ENCODE measurements at places on chromosomes 3 and 15.

- no peak for DNase-seq
Observed at GRCh38 chr3:173708191-173708590, 310.6 kb downstream of the NLGN1 start.

DNA sequence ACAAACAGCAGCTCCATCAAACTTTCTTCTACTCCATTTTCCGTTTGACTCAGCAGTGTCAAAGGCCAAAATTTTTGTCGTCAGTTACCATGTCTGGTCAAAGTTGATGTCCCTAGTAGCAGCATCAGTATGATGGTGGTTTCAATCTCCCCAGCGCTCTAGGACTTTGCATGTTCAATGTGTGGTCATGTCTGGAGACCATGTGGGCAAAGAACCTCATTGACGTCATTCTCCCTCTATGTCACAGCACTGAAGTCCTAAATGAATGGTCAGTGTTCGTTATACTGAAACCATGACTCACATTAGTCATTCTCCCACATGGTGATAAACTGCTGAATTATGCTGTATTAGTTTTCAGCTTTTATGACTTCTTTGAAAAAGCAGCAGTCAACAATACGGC, 23.2 kb downstream of the SHC4 start:
- DNase-seq = peak; percentile 62

GRCh38 chr3:42451546-42452230, 41.3 kb upstream of the LYZL4 start:
- DNase-seq = no peak

DNA sequence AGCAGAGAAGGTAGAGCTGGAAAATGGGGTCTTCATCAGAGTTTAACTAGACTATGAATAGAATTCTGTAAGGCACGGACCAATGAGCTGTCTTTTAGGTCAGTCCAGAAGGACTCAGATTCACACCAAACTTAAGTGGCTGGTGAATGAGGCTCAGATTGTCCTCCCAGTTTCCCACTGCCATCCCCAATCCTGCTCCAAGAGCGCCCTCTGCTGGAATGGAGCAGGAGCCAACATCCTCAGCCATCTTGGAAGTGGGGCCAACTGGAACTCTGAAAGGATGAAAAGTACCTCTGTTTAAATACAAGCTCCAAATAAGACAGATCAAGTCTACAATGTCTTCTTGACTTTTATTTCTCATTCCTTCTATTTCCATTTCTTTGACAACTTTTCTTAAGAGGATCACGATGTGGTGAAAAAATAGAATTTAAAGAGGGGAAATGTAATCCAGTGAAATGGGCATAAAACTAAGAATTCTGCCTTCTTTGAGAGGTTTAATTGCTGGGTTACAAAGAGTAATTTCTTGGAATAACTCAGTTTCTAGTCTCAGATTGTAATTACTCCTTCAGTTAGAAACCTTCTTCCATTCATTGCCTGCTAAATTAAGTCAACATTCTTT, 217.1 kb upstream of the TPRG1 start:
- DNase-seq = peak; percentile 70

GRCh38 chr15:85956532-85957275, 123.0 kb upstream of the AGBL1 start:
- no peak for DNase-seq

GRCh38 chr3:78025916-78026315, 986.0 kb downstream of the ROBO2 start:
- no peak for DNase-seq

DNA sequence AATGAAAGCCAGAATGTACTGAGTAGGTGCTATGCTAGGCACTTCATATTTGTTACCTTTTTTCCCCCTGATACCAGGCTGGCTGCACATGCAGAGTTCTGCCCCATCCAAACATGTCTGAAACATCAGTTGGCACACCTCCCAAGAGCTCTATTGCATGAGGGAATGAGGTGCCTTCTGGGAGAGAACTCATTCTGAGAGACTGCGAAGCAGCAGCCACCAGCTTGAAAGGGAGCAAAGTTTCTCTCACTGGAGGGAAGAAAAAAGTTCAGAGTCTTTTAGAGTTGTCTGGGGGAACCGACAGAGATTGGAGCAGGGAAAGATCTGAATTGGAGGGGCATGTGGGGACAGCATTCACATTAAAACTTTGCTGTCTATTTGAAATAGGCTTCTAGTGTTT, 84.1 kb downstream of the AGBL1 start:
- no peak for DNase-seq

- DNase-seq = no peak
Observed at GRCh38 chr15:69559440-69560190, 107.0 kb downstream of the RPLP1 start.

DNA sequence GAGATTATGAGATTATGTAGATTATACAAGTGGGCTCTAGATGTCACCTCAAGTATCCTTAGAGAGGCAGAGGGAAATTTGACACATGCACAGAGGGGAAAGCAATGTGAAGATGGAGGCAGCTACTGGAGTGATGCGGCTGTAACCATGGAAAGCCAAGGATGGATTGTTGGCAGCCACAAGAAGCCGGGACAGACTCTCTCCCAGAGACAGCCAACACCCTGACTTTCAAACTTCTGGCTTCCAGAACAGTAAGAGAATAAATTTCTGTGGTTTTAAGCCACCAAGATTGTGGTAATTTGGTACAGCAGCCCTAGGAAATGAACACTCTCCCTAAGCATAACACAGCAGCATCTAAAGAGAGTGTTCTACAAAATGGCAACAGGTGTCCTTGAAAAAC, 34.4 kb upstream of the PRICKLE2 start:
- no peak for DNase-seq

DNA sequence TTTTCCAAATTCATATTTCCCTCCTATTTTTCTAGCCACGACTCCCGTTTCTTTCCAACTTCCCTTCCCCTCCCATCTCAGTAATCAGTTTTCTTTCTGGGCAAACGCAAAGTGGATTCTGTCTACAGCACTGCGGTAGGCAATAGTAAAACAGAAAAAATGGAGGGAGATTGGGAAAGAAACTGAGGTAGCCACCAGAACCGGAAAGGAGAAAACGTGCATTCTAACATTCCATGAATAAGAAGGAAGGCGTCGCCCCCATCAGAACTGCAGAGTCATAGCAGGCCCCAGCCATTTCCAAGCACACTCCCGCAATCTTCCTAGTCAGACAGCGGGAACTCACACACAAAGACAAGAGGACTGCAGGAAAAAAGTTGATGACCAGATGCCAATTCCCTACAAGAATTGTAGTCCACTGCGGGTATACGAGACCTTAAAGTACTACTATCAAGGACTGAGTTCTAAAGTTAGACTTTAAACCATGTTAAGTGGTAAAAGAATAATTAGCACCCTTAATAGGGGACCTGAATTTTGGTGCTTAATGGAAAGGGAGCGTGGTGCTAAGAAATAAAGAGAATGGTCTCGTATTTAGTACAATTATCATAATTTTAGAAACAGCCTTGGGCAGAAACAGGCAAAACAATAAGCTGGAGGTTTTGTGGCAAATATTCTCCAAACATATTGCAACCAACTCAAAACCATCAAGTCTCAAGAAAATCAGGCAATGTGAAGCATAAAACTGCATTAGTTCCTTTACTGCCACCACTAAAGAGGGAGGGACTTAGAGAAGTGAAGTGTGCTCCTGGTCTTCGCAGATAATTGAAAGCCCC, 1.4 kb downstream of the PFN2 start:
- DNase-seq = peak; percentile 63

DNA sequence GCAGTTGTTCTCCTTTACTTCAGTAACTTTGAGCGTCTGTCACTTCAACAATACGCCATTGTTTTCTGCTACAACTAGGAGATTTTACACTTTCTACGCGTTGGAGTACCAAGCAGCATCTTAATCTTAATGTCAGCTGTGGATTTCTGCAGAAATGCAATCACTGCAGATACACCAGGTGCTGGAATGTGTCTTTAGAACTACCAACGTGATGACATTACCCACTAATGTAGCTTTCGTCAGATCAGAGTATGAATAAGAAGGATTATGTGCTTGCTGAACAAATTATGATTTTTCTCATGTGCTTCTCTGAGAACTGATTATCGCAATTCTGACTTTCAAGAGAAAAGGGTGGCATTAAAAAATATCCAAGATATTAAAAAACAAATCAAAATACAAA, 77.5 kb upstream of the CNTN3 start:
- no peak for DNase-seq

DNA sequence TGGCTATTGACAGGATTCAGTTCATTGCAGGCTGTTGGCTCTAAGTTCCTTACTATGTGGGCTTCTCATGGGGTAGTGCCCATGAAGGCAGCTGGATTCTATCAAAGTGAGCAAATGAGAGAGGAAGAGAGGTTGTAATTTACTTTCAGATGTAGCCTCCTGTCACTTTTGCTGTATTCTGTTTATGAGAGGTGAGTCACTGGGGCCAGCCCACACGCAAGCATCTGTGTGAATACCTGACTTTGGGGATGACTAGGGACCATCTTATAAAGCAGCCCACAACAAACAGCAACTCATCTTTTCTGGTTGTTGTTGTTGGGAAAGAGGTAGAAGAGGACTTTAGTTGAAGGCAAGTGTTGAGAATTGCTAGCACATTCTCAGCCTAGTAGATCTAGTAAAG, 506.3 kb upstream of the GRM7 start:
- no peak for DNase-seq

DNA sequence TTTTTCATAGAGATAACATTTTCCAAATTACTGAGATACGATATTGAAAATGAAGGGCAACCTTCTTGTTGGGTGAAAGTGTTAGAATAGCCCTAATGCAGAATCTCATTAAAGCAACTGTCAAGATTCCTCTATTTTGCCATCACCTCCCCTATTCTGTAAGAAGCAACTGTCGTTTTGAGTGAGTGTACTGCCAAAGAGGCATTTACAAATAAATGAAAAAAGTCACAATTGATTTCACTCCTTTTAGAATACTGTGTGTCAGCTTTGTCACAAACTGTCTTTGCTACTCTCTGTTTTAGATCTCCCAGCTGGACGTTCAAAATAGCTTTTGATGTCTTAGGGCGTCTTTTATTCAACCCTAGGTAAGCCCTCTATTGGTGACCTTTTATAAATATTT, 322.8 kb upstream of the NAALADL2 start:
- DNase-seq = no peak

DNA sequence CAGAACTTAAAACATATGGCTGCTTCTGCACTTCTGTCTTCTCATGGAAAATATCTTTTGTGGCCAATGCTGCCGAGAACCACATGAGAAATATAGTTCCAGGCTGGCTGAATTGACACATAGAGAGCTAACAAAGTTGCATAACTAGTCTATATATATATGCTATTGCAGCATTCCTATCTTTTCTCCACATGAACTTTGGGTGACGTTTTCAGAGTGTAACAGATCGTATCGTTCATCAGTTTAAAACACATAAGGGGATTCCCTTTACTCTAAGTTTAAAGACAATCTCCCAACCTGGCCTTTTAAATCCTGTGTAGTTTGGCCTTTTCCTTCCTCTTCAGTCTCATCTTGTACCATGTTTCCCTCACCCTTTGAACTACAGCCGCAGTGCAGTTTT, 394.2 kb upstream of the CBLB start:
- DNase-seq = no peak

DNA sequence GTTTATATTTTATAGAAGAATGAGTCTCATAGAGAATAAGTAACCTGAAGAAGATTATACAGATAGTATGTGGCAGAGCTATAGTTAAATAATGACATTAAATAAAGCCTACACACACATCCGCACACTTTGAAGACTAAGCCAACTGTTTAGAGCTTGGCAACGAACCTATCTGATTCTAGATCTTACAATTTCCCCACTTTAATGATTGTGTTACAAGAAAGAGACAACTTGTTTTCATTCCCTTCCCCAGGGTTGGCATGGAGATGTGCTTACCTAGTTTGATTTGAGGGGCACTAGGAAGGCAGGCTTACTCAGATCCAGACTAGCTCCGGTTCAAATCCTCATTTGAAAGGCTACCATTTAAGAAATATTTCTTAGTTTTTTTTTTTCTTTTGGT, 61.9 kb upstream of the CBLB start:
- no peak for DNase-seq

GRCh38 chr3:65173841-65174240, 486.0 kb upstream of the ADAMTS9 start:
- no peak for DNase-seq

DNA sequence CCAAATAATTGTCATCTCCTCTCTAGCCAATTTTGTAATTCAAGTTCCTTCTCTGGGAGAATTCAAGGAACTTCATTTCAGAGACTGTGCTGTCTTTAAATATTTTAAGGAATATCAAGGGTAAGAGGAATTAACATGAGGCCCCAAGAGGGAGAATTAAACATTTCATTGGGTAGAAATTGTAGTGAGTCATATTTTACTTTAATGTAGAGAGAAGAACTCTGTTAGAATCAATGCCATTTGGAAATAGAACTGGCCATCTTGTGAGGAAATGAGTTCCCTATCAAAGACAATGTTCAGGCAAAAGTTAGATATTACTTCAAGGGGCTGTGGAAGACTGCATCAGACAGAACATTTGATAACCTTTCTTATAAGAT, 43.5 kb upstream of the TP63 start:
- DNase-seq = no peak

- no peak for DNase-seq
Observed at GRCh38 chr3:196255776-196256175, 31.8 kb downstream of the PCYT1A start.

DNA sequence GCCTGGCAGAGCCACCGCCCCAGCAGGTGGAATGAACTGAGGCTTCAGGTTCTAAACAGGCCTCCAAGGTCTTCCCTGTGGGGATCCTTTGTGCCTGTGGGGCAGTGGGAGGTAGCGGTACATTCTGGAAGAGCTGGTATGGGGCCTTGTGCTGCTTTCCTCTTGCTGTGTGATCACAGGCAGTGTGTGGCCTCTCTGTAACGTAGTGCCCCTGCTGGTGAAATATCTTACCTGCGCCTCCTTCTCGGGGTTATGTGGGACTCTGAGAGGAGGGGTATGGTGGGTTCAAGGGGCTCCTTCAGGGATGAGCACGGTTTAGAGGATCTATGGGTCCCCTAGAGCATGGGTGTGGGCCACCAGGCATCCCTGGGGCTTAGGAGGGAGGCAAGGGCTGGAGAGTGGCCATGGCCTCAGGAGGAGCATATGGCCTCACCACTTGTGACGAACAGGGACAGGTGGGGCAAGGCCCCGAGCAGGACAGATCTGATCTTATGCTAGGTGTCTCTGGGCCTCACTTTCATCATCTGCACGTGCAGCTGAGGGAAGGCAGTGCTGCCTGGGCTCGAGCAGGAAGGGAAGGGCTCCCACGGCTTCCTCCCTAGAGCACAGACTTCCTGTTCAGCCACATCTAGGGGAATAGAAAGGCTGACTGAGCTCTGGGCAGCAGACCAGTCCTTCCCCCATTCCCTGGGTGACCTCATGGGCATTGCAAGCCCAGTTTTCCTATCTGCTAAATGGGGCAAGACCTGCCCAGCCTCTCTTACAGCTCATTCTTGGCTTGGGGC, 1.9 kb upstream of the ALS2CL start:
- no peak for DNase-seq

Data from AG09319 (cell line).